ENCODE measurements at places on chromosomes 1 and 21. TPM values are rescaled to one million over a fixed set of nuclear protein-coding genes. Genes with fewer than 3 reads are reported as not detected.

GRCh38 chr1:2383576-2383975 lies 7.8 kb downstream of the MORN1 start:
- H3K27ac ChIP-seq: no peak overlapping the region
- no peaks in the 10 kb centered on the region for H3K36me3 ChIP-seq
- no peak overlapping the region for H3K4me3 ChIP-seq
- H3K27me3 ChIP-seq: no peaks in the 10 kb centered on the region
- H3K4me1 ChIP-seq: peaks cover 23% of the 10 kb centered on the region

RC3H1 gene
- polyA plus RNA-seq: 12.0 TPM

RUNX3 gene
- 30.9 TPM for polyA plus RNA-seq

METTL18 gene
- polyA plus RNA-seq: 19.0 TPM
